ENCODE measurements at places on chromosomes 6 and 20.

DNA sequence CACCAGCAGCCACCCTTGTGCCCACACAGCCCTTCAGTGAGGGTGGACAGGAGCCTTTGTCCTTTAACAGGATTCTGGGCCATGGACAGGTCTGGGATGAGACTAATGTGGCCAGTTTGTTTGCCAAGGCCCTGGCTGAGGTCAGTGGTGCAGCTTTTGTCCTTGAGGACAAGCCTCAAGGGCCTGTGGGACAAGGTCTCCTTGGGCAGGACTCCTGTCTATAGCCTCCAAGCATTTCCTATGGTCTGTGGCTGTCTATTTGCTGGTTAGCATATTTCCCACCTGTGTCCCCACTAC, 44.1 kb downstream of the SUN5 start:
- no peak for DNase-seq

DNA sequence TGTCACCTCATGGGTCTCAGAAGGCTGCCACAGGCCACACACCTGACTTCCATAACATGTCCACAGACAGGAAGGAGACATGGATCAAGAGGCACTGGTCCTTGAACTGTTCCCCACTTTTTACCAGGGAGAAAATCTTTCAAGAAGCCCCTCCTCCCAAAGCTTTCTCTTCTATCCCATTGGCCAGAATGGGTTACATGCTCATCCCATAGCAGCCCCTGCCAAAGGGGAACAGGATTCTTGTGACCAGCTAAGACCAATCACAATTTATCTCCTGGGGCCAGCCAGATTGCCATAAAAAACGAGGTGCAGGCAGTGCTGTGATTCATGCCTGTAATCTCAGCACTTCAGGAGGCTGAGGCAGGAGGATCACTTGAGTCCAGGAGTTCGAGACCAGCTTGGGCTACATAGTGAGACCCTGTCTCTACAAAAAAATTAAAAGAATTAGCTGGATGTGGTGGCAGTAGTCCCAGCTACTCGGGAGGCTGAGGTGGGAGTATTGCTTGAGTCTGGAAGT, 59.4 kb downstream of the TMEM242 start:
- no peak for DNase-seq

GRCh38 chr6:150325066-150325772, 43.6 kb upstream of the IYD start:
- DNase-seq: no peak

DNA sequence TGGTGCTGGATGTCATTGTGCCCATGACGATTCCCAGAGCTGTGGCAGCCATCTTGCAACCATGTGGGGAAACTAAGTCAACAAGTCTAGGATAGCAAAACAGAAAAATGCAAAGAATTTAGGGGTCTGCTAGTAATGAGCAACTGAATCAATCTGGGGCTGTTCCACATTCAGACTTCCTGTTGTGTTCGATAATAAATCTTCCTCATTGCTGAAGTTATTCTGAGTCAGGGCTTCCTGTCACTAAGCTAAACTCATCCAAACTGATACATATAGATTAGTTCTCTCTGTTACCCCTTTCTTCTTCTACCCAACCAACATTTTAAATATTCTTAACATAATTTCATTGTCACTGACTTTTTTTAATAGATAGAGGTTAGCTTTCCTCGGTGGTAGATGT, 205.9 kb downstream of the HACE1 start:
- no peak for DNase-seq

DNA sequence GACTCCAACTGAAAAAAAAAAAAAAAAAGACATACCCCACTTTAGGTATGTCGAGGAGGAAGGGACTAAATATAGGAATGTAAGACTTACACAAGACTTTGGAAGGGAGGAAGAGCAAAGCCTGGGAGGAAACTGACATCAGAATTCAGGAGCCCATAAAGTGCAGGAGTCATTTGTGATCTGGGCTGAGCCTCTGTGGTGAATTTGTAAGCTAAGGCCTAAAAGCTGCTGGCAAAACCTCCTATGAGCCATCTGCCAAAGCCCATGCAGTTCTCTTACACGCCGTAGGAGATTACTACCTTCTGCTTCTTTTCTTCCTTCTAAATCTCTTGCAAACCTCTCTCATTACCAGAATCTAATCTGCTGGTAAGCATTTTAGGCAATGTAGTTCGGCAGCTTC, 52.0 kb upstream of the THEMIS start:
- no peak for DNase-seq

DNA sequence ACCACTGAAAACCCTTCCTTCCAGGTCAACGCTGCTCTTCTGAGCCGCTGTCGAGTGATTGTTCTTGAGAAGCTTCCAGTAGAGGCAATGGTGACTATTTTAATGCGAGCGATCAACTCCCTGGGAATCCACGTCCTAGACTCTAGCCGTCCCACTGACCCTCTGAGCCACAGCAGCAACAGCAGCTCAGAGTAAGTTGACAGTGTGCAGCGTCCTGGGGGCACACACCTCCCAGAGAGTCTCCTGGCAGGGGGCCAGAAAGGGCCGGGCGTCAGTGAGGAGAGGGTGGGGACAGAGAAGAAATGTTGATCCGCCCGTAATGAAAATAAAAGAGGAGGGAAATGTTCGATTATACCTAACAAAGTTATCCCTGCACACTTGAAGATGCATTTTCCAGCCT, 5.0 kb downstream of the WRNIP1 start:
- no peak for DNase-seq

- DNase-seq: no peak
These were observed 160.1 kb downstream of the ERMARD start for GRCh38 chr6:169911264-169912263.

DNA sequence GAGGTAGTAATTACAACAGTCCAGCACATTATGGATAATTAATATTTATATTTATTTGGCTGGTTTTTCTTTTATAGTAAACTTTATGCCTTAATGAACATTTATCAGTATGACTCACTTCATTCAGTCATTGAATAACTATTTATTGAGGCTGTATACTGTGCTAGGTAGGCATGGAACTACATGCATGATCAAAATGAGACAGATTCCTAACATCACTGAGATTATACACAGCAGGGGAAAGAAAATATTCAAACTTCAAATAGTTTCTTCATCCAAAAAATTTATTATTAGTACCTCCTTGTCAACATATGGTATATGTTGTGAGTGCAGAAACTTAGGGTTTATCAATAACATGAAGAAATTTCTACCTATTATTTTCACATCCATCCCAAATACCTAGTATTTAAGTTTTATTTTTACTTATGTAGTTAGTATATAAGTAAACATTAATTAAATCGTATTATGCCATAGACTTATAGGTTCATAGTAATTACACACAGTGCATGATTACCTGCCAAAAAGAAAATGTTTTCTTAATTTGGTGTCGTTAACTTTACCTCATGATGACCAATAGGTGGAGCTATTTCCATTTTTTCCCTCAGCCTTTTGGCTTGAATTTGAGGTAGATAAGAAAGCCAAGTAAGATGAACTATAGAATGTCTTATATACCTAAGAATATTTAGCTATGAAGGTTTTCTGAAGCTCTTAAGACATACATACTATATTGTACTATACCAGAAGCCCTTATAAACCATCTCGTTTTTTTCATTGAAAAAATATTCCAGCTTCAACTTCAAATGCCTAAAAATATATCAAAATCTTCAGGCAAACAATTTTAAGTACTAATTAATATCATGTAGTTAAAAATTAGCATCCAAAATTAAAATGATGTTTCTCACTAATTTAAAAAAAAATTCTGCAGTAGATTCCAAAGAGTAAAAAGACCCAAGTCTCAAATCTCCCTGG, 12.5 kb upstream of the TMEM30A start:
- peak; percentile 67 for DNase-seq

DNA sequence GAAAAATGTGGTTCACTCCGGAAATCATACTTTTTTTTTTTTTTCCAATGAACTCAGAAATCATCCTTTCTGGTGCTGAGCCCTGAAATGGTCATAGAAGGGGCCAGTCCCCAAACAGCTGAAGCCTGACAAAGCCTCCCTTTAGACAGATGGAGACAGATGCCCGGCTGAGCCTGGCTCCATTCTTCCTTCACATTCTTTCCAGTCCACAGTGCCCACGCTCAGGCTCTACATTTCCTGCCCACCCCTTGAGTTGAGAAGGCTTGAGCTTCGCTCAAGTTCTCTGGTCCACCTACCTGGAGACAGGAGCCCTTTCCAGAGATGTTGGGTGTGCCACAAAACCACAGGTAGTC, 41.2 kb downstream of the KCNK5 start:
- DNase-seq: no peak

DNA sequence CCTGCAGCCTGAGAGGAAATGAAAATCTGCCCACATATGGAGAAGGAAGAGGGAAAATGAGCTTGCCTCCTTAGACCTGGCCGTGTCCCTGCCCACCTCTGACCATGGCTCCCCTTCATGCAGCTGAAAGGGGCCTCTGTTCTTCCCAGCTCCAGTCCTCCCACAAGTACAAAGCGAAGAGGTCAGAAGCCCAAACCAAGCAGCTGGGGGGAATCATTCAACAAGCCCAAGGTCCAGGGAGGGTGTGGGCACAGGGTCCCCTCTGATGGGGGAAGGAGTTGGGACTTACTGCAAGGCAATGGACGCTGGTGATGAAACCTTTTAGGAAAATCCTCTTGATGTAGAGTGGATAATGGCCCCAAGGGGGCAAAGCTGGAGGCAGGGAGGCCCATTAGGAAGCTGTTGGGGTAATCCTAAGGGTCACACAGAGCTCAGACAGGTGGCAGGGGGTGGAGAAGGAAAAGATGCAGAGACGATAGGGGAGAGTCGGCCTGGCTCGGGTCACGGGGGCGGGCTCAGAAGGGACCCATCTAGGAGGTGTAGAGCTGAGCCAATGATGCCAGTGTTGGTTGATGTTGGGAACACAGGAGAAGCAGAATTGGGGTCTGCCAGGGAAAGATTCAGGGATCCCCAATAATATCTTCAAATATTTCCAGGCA, 16.1 kb upstream of the GRM4 start:
- DNase-seq: no peak

DNA sequence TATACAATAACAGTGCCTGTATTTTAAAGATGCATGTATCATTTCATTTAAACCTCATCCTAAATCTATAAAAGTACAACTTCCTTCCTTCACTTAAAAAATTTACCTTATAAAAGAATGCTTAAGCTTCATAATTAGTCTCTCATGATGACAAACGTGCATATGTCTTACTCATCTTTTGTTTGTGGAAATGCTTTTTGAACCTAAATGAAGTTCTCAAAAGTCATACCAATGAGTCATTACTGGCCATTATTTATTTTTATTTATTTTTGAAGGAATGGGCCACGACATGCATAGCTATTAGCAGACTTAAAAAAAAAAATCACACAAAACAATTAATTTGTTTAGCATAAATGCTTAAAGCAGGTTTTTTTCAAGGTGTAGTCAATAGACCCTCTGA, 3.7 kb downstream of the TFB1M start:
- no peak for DNase-seq

DNA sequence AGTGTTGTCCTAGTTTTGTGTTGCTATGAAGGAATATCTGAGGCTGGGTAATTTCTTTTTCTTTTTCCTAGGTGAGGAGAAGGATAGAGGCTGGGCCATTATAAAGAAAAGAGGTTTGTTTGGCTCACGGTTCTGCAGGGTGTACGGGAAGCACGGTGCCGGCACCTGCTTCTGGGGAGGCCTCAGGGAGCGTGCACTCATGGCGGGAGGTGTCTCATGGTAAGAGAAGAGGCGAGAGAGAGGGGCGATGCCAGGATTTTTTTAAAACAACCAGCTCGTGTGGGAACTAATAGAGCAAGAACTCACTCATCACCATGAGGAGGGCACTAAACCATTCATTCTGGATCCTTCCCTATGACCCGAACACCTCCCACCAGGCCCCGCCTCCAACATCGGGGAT, 14.2 kb upstream of the NPBWR2 start:
- no peak for DNase-seq

DNA sequence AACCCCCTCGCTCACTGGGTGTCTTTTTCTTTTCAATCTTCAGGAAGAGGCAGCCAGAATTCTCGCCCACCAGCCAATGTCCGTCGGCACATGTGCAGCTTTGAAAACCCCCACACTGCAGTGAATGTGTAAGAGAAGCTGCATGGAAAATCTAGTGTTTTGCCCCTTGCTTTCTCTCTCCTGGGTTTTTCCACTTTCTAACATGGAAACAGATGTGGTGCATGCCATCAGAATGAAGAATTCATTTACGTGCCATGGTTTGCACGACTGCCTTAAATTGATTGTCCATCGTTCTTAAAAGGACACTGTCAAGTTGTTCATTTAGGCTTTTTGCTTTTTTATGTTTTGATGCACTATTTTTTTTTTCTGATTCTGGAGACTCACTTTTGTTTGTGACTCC, 117.1 kb upstream of the RAB32 start:
- DNase-seq: no peak

DNA sequence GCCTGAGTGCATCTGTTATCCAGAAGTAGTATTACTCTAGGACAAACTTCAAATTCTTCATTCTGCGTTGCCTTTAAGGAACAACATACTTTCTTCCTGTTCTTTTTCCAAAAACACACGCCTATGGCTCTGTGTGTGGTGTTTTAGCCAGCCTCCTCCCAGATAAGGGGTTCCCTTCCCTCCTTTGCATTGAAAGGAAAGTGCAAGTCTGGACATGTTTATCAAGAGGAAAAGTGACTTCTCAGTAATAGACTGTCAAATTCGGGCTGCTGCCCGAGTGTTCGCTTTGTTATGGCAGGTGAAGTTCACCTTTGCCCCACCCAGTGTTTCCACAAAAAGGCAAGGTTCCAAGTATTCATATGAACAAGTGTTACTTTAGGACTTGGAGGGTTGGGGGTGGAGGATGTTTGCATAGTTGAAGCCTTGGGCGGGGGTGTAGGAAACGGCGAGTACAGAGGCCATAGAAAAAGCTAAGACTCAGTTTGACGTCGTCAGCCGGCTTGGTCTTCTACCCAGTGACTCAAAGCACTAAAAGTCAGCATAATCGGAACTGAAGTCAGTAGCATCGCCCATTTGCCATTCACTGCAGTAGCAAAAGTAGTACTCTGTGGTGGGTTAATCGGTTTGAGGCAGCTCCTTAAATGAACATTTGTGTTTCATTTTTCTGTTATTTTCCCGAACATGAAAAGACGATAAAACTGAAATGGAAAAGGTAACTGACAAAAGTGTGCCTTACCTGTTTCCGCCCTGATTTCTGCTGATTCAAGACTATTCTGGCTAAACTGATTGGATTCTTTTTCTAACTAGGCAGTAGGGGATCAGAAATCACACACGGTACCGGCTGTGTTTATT, 12.5 kb downstream of the PRDM1 start:
- peak; percentile 68 for DNase-seq

GRCh38 chr6:29705389-29706231, 17.6 kb upstream of the HLA-F start:
- no peak for DNase-seq

DNA sequence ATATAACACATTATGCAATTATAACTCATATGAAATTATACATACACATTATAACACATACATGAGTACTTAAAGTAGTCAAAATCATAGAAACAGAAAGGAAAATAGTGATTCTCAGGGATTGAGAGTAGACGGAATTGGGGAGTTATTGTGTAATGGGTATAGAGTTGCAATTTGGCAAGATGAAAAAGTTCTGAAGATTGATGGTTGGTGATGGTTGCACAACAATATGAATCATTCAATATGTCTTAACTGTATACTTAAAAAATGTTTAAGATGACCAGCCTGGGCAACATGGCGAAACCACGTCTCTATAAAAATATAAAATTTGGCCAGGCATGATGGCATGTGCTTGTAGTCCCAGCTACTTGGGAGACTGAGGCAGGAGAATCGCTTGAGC, 372.7 kb downstream of the CDKAL1 start:
- DNase-seq: no peak
